Activated naive CD8-positive, alpha-beta T cell treated with anti-CD3 and anti-CD28 coated beads, Interleukin-2, amount 50 U/mL, for 16 hours (primary cell): ENCODE measurements at places on chromosomes 6 and 20.

DNA sequence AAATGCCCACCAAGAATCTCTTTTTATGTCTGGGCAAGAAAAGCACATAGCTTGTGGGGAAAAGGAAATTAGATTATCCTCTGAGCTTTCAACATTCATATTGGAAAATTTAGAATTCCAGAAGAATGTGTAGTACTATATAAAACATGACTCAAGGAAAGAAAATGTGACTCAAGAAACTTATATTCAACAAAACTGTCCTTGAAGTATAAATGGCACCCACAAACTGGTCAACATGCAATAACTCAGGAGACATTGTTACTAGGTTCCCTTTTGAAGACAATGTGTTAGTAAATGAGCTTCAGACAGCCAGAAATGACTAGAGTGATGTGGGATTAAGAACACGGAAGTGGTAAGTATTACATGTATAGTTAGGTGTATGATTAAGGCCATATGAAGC, 26.1 kb upstream of the TINAG start:
- no peak for DNase-seq

DNA sequence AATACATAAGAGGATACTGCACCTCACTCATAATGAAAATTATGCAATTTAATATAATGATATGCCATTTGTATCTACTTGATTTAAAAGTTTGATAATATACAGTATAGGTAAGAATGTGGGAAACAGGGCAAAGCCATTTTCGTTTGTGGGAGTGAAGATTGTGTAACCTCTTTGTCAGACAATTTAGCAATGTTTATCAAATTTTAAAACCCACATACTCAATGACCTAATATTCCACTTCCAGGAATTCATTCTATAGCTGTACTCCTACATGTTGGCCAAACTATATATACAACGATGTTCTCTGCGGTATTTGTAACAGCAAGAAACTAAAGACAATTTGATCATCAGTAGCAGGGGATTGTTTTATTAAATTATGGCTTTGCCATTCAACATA, 17.8 kb upstream of the FKBP5 start:
- no peak for DNase-seq

GRCh38 chr6:89328976-89329375, 13.9 kb upstream of the GABRR2 start:
- DNase-seq, result no peak

- DNase-seq, result no peak
Measured at GRCh38 chr6:102759415-102759814, 1365.9 kb downstream of the GRIK2 start.

DNA sequence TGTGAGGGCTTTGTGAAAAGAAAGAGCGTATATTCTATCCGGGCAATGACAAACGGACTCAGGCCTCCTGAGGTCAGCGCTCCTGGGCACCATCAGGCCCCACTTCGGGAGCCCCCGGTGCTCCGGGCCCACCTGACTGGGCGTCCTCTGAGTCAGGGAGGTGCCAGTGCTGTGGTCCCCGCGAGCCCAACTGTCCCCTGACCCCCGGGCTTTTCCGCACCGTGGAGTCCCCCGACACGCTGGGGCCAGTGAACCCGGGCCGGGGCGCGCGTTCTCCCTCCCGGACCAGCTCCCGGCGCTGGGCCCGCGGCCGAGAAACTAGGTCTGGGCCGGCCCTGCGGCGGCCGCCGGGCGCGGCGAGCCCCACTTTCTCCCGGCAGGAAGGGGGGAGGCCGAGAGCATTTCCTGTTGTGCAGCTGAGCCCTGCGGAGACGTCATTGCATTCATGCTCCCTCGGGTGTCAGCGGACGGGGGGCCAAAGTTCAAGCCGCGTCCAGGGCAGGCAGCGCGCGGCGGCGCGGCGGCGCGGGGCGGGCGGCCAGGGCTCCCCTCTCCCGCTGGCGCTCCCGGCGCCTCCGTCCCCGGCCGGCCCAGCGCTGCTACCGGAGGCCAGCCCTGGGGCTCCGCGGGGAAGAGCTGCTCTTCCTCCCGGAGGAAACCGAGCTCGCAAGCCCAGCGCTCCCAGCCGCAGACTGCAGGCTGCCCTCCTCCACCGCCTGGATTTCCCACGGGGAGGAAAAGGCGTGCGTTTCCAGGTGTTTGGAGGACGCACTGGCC, 18.3 kb downstream of the HIVEP2 start:
- DNase-seq, result no peak

- no peak for DNase-seq
Measured at GRCh38 chr6:51098791-51099190, 280.1 kb downstream of the TFAP2B start.

GRCh38 chr20:38878866-38879265, 47.4 kb upstream of the FAM83D start:
- no peak for DNase-seq

GRCh38 chr6:46347669-46348068, 143.6 kb downstream of the RCAN2 start:
- DNase-seq, result no peak

DNA sequence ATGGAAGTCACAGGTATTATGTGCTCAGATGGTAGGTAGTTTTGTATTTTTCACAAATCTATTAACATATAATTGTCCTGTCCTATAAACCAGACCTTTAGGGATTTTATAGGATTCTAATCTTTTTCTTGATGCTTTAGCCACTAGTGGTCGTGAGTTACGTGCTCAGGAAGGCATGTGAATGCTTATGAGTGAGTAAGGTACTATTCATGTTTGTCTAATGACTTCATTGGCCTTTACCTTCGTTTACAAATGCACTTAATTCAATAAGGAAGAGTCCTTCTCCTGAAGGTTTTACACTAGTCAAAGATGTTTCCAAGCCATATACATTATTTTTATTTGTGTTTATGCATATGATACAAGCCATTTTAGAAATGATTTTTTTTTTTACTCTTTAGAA, 23.0 kb downstream of the PACRG start:
- DNase-seq, result no peak
